HCEC 1CT (cell line): ENCODE measurements at places on chromosomes 2 and 18.

DNA sequence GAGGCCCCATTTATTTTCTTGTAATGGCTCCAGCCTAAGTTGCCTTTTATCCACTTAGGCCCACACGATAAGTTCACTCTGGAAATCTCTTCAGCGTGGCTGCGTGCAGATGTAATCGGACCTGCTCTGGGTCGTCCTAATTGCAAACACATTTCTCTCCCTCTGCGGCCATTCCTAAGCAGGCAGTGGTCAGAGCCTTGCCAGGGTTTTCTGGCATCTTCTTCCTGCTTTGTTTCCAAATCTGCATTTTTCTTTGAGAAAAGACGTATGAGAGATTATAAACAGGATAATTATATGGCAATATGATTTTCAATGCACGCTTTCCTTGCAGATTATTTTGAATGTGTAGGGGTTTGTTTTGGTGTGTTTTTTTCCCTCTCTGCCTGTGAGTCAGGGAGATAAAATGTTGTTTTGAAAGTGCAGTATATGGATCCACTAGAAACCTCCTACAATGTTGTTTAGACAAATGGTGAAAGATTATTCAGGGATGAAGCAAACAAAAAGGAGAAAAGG lies 239.4 kb upstream of the TANK start:
- peak; percentile 82 for DNase-seq

DNA sequence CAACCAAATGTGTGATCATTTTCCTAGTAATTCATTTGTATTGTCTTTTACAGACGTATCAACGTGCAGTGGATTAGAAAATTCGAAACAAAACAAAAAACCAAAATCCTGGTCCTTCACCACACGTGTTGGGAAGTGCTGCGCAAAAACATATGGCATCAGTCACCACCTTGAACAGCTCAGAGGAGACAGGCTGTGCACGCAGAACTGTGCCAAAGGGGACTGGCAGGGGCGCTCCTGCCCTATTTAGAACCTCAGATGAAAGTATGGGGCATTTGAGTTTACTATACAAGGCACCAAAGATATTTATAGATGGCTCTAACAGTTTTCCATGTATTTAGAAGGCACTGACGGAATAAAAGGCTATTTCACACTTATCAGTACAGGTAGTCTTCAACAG lies 42.3 kb downstream of the NOL10 start:
- no peak for DNase-seq

DNA sequence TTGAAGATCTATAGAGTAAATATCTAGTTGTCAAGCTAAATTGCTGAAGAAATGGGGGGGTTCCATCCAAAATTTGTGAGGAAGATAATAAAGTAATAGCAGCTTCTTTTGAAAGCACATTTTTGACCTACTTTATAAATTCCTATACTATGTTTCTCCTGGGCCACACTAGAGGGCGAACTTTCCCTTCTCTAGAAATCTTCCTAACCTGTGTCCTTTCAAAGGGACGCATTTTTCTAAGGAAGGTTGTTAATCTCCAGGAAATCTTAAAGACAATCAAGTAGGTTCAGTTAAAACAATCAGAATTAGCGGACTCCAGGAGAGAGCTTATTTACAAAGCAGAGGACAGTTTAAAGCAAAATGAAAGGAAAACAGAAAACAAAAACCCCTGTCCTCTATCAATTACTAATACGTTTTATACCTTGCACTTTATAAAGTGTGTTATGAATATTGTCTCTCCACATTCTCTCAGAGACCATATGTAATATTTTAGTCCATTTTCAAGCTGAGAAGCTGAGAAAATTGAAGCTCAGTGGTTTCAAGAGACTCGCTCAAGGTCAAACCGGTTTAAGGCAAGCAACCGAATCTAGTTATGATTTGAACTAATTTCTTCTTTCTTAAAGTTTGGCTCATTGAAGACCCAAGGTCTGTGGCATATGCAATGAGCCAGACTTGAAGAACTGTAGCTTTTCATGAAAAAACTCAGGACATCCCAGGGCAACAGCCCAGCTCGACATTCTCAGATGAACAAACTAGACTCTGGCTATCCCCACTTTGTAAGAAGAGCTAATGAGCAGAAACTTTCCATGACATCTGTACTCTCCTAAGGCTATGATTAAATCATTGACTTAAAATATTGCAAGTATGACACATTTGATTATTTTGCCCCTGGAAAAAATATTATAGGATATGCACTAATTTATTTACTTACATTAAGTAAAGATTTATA lies 273.6 kb downstream of the PAX3 start:
- DNase-seq: peak; percentile 47

DNA sequence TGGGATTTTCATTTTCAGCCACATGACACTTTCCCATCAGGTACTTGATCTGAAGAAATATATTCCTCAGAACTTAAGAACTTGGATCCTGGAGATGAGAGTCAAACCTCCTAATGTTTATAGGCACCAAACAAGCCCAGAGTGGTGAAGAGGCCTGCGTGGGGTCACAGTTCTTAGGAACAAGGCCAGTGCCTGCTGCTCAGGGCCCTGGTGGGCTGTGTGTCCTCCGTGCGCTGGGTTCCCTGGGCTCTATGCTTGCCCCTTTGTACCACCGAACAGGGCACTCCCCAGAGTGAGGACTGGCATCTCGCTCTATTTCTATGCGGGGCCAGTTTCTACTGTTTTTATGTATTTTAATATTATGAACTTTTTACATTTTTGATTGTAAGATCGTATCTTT lies 76.0 kb upstream of the RBM44 start:
- no peak for DNase-seq

- DNase-seq: no peak
These were observed 311.9 kb downstream of the CCDC178 start for GRCh38 chr18:33128581-33128980.

GRCh38 chr2:88141952-88142351 lies 14.1 kb upstream of the FABP1 start:
- no peak for DNase-seq

DNA sequence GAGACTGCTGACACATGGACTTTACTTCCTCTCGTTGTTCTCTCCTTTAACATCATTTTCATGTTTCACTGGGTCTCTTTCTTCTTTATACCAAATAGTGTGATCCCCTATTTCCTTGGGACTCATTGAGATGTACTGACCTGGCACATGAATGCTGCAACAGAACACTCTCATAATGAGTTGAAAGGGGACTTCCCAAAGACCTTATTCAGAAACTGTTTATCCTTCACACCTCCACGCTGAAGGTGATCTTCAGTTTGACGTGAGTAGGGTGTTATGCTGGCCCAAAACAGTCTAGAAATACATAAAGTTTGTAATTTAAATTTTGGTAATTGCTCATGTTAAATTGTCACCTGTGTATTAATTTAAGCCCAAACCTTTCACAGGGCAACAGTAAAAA lies 1096.8 kb upstream of the GYPC start:
- no peak for DNase-seq

- DNase-seq: peak; percentile 85
These were observed 246.8 kb upstream of the TNP1 start for GRCh38 chr2:217106650-217107014.

DNA sequence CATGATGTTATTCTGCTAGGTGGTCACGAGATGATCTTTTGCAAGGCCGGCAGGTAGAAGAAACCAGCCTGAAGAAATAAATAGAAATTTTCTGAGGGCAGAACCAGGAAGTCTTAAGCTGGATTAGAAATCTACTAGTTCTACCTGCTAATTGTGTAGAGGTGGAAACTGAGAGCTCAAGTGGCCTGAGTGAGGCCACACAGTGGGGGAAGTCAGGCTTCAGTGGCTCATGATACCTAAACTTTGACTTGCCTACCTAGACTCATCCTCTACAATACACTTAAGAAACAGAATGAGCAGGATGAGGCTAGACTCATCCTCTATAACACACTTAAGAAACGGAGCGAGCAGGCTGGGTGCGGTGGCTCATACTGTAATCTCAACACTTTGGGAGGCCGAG lies 134.9 kb upstream of the NDUFV2 start:
- DNase-seq: no peak

DNA sequence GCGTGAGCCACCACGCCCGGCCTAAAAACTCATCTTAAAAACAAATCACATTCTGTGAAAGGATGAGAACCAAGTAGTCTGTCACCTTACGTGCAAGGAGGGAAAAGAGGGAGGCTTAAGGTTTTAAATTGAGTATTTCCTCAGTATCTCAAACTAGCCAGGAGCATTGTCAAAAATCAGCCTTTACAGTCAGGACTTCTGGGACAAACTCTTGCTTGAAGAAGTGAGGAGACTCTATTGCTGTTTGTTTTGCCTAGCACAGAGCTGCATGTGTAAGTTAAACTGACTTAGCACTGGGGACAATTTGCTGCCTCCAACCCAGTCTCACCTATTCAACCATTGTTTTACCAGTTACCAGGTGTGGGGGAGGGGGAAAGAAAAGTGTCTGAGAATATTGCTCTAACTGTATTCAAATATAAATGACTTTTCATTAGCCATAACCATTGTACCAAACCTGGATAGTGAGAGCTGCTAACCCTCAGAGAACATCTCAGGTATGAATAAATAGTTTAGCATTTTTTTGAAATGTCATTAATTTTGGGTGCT lies 3.6 kb downstream of the INO80D start:
- DNase-seq: no peak

DNA sequence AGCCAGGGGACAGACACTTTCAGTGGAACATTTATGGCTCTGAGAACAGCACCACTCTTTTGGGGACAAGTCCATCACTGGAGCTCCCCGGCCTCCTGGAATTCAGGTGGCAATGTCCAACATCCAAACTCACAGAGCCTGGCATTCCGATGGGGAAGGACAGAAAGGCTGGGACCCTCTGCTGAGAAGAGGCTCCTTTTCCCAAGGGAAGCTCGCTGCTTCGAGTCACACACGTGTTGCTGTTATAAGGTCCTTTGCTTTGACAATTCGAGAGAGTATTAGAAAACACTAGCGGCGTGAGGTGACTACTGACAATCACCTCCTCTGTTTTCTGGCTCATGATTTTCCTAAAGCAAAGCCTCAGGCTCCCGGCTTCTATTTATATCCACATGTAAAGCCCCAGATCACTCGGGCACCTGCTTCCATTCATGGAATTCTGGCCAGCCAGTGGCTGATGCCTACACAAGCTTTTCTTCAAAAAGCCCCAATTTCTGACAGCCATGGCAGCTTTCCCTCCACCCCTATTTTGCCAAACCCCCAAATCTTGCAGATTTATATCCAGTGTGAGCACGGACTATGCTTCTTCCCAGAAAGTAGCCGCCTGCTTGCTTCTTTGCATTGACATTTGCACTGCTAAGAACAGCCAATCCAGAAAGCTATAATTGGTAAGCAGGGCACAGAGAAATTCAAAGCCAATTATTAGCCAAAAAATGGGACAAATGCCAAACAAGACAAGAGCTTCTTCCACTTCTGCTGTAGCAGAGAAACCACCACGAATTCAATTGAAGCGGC lies 67.3 kb downstream of the NDUFA10 start:
- no peak for DNase-seq

GRCh38 chr2:108944601-108945331 lies 44.3 kb downstream of the EDAR start:
- DNase-seq: no peak

DNA sequence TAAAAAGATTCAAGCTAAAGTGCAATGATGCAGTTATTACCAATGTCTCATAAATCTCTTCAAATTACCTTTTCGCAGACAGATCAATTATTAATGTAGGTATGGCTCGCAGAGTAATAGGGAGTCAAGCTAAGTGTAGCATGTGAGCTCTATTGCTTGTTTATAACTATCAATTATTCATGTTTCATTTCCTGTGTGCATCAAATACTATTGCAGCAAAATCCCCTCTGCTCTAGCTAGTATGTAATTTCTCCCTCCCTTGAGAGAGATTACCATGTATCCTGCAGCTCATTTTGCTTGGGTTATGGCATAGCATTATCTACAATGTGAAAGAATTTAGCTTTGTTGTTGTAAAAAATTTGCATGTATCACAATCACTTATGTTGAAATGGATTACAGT lies 65.6 kb upstream of the SCN1A start:
- no peak for DNase-seq

GRCh38 chr2:48668992-48669391 lies 51.3 kb downstream of the GTF2A1L start:
- no peak for DNase-seq

DNA sequence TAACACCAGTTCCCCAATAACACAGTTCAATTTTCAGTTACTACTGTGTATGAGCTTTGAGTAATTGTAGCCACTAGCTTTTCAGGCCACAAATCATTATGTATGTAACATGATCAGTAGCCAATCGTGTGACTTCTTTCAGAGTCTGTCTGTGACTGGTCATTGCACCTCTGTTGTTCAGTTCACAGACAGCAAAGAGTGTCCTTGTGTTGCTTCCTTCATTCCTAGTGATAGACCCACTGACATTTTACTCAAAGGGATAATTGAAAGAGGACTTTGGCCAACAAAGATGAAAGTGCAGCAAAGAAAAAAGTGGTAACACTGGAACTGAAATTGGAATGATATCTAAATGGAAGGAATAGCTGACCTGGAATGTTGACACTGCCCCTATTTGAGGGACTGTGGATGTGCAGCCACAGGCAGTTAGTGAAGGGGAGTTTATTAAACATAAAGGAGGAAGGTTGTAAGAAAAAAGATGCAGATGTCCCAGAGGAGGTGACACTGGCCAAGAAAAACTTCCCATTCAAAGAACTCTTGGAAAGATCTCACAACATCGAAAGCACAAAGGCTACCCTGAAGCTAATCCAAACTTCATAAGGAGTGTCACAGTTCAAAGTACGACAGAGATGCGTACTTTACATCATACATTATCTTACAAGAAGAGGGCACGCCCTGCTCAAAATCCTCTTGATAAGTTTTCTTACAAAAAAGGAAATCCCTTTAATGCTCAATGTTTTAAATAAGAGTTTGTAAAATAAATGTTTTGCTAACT lies 19.3 kb downstream of the TTC39C start:
- no peak for DNase-seq

GRCh38 chr2:198114064-198114463 lies 309.7 kb downstream of the PLCL1 start:
- DNase-seq: no peak

GRCh38 chr2:167401309-167401708 lies 513.0 kb downstream of the XIRP2 start:
- no peak for DNase-seq

GRCh38 chr2:53739032-53739431 lies 28.6 kb upstream of the CHAC2 start:
- DNase-seq: no peak

GRCh38 chr18:48851599-48851960 lies 99.2 kb downstream of the SMAD7 start:
- DNase-seq: no peak

DNA sequence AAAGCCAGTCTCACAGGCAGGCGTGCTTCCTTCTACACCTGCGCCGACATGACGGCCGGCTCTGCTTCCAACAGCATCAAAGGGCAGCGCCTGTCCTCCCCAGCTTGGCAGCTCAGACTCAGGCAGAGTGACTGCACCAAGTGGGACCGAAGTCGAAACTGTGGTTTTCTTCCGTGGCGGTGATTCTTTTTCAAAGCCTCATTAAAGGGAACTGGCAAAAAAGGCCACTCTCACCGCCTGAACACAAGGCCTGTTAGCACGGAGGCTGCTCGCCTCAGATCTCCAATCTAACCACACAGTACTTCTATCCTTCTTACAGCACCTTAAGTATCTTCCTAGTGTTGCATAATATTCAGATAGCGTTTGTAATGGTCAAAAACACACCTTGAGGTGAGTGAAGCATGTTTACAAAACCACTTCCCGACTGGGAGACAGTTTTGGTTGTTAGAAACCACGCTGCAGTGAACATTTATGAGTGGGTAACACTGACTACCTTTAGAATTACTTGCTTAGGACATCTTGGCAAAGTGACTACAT lies 236.4 kb downstream of the HDAC4 start:
- DNase-seq: no peak
